ENCODE measurements at places on chromosomes 16 and 17.

GRCh38 chr16:46974352-46974751, 878 bp upstream of the DNAJA2 start:
- peak overlapping the region; percentile 92 for H3K27ac ChIP-seq
- H3K27me3 ChIP-seq: no peaks in the 10 kb centered on the region
- no peak for DNase-seq
- H3K36me3 ChIP-seq: no peaks in the 10 kb centered on the region
- peaks cover 14% of the 10 kb centered on the region for H3K4me1 ChIP-seq

GRCh38 chr16:50273888-50274325, 7.6 kb downstream of the ADCY7 start:
- peak; percentile 20 for DNase-seq
- H3K27ac ChIP-seq: peak overlapping the region; percentile 93
- no peaks in the 10 kb centered on the region for H3K27me3 ChIP-seq
- H3K4me3 ChIP-seq: peak overlapping the region; percentile 67
- H3K4me1 ChIP-seq: peaks cover 97% of the 10 kb centered on the region

GRCh38 chr17:48483004-48483403, 47.8 kb downstream of the HOXB1 start:
- H3K36me3 ChIP-seq: no peaks in the 10 kb centered on the region
- H3K27ac ChIP-seq: no peak overlapping the region
- H3K27me3 ChIP-seq: peaks cover 7% of the 10 kb centered on the region

- no peak overlapping the region for H3K4me3 ChIP-seq
- H3K4me1 ChIP-seq: peaks cover 31% of the 10 kb centered on the region
- no peaks in the 10 kb centered on the region for H3K27me3 ChIP-seq
- H3K27ac ChIP-seq: peak overlapping the region; percentile 87
- no peaks in the 10 kb centered on the region for H3K36me3 ChIP-seq
Measured at GRCh38 chr16:68416057-68417046, 32.0 kb downstream of the SMPD3 start.

- peaks cover 3% of the 10 kb centered on the region for H3K27me3 ChIP-seq
- DNase-seq: no peak
- H3K27ac ChIP-seq: no peak overlapping the region
- H3K36me3 ChIP-seq: no peaks in the 10 kb centered on the region
- no peaks in the 10 kb centered on the region for H3K4me1 ChIP-seq
- no peak overlapping the region for H3K4me3 ChIP-seq
Measured at GRCh38 chr17:6021011-6021400, 49.2 kb upstream of the WSCD1 start.

DNA sequence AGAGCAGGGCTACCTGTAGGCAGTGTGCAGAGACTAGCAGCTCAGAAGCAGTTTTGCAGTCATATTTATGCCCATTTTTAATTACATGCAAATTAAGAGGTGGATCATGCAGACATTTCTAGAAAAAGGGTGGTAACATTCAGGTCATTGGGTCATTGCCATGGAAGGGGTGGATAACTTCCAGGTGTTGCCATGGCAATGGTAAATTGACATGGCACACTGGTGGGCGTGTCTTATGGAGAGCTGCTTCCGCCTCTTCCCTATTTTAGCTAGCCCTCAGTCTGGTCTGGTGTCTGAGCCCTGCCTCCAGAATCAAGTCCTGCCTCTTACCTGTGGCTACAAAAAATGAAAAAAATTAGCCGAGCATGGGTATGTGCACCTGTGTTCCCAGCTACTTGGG, 2.8 kb upstream of the DNAI2 start:
- H3K27me3 ChIP-seq: no peaks in the 10 kb centered on the region
- no peak overlapping the region for H3K4me3 ChIP-seq
- H3K36me3 ChIP-seq: no peaks in the 10 kb centered on the region
- no peak overlapping the region for H3K27ac ChIP-seq
- DNase-seq: no peak

DNA sequence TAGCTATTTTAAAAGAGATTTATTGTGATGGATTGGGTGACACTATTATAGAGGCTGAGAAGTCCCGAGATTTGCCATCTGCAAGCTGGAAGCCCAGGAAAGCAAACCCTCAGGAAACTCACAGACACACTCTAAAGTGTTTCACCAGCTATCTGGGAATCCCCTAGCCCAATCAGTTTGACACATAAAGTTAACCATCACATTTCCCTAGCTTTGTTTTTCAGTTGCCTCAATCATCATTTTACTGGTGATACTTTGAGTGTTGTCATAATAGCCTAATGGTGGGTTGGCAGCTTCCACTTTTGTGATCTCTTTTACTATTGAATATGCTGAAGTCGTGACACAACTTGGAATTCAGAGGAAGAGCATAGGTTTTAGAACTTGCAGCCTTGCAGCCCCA, 1.8 kb downstream of the SGF29 start:
- peaks cover 25% of the 10 kb centered on the region for H3K4me1 ChIP-seq
- H3K27me3 ChIP-seq: no peaks in the 10 kb centered on the region
- peaks cover 24% of the 10 kb centered on the region for H3K36me3 ChIP-seq
- no peak for DNase-seq

- peaks cover 6% of the 10 kb centered on the region for H3K36me3 ChIP-seq
- H3K4me1 ChIP-seq: no peaks in the 10 kb centered on the region
- no peak overlapping the region for H3K27ac ChIP-seq
- no peaks in the 10 kb centered on the region for H3K27me3 ChIP-seq
- H3K4me3 ChIP-seq: no peak overlapping the region
Measured at GRCh38 chr16:75402821-75403475, 30.4 kb downstream of the CFDP1 start.

- no peak overlapping the region for H3K4me3 ChIP-seq
- peaks cover 5% of the 10 kb centered on the region for H3K4me1 ChIP-seq
- H3K36me3 ChIP-seq: no peaks in the 10 kb centered on the region
- no peaks in the 10 kb centered on the region for H3K27me3 ChIP-seq
- H3K27ac ChIP-seq: no peak overlapping the region
Measured at GRCh38 chr17:4317610-4318009, 48.9 kb downstream of the UBE2G1 start.

- H3K4me3 ChIP-seq: no peak overlapping the region
- no peak overlapping the region for H3K27ac ChIP-seq
- DNase-seq: no peak
- H3K27me3 ChIP-seq: no peaks in the 10 kb centered on the region
- no peaks in the 10 kb centered on the region for H3K36me3 ChIP-seq
Measured at GRCh38 chr16:89178453-89179147, 7.1 kb downstream of the CDH15 start.

DNA sequence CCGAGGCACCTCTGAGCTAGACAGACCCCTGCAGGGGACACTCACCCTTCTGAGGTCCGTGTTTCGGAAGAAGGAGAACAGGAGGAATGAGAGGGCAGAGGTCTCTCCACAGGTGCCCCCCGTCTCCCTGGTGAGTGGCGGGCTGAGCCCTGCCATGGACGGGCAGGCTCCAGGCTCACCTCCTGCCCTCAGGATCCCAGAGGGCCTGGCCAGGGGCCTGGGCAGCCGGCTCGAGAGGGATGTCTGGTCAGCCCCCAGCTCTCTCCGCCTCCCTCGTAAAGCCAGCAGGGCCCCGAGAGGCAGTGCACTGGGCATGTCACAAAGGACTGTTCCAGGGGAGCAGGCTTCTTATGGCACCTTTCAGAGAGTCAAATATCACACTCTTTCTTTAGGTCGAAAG, 62.8 kb downstream of the DHRS7C start:
- H3K36me3 ChIP-seq: no peaks in the 10 kb centered on the region
- H3K4me3 ChIP-seq: no peak overlapping the region
- H3K27ac ChIP-seq: no peak overlapping the region
- H3K27me3 ChIP-seq: peaks cover 19% of the 10 kb centered on the region

DNA sequence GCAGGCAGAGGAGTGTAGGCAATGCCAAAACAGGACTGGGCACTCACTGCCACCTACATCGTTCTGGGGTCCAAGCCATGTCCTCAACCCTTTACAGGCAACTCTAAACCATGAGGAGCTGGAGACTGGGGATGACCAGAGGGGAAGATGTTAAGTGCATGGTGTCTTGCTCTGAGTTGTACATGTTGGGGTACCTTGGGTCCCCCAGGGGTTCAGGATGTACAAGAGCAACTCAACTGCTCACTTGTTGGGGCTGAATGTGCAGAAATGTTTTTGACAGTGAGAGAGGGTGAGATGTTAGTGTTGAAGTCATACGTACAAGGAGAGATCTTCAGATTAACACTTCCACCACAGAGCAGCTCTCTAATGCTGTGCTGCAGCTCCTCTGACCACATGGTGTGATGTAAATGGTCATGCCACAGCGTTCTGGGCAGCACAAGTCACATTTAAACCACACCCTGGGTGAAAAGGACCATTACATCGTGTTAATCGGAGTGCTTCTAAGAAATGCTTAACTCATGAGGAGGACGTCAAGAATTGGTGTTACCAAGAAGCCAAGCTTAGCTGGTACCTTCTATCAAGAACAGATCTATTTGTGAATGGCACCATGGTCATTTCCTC, 2.4 kb downstream of the CCL18 start:
- no peaks in the 10 kb centered on the region for H3K36me3 ChIP-seq
- peaks cover 43% of the 10 kb centered on the region for H3K4me1 ChIP-seq
- DNase-seq: peak; percentile 32
- H3K27ac ChIP-seq: peak overlapping the region; percentile 63
- H3K27me3 ChIP-seq: no peaks in the 10 kb centered on the region

DNA sequence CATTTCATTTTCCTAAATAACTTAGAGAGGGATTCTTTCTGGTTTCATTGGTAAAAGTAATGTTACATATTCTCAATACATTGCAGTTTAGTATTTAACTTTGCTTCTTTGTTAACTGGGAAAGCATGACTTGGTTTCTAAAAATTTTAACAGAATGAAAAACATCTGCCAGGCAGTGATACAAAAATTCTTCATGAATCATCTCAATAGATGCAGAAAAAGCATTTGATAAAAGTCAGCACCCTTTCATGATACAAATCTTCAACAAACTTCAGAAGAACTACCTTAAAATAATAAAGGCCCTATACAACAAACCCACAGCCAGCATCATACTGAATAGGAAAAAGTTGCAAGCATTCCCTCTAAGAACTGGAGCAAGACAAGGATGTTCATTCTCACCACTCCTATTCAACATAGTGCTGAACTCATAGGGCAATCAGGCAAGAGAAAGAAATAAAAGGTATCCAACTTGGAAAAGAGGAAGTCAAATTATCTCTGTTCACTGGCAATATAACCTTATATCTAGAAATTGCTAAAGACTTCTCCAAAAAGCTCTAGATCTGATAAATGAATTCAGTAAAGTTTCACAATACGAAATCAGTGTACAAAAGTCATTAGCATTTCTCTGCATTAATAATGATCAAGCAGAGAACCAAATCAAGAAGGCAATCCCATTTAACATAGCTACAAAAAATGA, 50.4 kb downstream of the SLFN5 start:
- no peak for DNase-seq
- no peaks in the 10 kb centered on the region for H3K36me3 ChIP-seq
- H3K27me3 ChIP-seq: no peaks in the 10 kb centered on the region
- no peak overlapping the region for H3K4me3 ChIP-seq

- no peaks in the 10 kb centered on the region for H3K36me3 ChIP-seq
- H3K4me3 ChIP-seq: no peak overlapping the region
- no peak for DNase-seq
- no peaks in the 10 kb centered on the region for H3K27me3 ChIP-seq
- H3K4me1 ChIP-seq: no peaks in the 10 kb centered on the region
- no peak overlapping the region for H3K27ac ChIP-seq
Measured at GRCh38 chr16:67820608-67821259, 14.0 kb downstream of the TSNAXIP1 start.
